ENCODE measurements at places on chromosomes 3 and 15.

GRCh38 chr3:116267116-116267515 is 178.2 kb downstream of the LSAMP start:
- no peak for DNase-seq

DNA sequence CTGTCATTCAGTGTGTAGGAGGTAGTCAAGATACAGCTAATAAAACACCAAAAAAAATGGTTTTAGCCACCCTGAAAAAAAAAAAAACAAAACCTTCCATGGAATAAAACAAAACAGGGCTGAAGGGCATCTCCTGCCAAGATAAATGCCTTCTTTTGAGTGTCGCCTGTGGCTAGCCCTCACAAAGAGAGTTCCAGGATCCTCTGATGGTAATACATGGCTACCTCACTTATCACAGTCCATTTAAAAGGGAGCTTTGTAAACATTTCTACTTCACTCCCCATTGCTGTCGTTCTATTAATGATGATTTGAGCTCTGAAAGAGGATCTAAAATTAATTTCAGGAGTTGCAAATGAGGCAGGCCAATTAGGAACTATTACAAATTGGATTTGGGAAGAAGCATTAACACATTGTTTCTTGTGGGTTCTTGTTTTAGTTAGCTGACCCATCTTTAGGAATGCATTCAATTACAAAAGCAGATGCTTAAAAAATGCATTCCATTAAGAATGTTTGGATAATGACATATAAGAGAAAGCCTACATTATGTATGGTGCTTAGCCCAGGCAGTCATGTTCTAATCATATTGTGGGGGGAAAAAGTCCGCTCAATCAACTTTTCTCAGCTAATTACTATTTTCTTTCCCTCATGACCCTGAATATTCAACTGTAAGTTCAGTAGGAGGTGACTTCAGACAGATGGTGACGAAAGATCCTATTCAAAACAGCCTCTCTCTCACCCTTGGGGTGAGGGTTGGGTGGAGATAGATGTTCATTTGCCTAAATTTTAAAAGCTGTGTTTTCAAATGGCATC is 255.1 kb upstream of the WNT5A start:
- no peak for DNase-seq

- no peak for DNase-seq
Observed at GRCh38 chr3:112605285-112605684, 35.7 kb downstream of the CCDC80 start.

DNA sequence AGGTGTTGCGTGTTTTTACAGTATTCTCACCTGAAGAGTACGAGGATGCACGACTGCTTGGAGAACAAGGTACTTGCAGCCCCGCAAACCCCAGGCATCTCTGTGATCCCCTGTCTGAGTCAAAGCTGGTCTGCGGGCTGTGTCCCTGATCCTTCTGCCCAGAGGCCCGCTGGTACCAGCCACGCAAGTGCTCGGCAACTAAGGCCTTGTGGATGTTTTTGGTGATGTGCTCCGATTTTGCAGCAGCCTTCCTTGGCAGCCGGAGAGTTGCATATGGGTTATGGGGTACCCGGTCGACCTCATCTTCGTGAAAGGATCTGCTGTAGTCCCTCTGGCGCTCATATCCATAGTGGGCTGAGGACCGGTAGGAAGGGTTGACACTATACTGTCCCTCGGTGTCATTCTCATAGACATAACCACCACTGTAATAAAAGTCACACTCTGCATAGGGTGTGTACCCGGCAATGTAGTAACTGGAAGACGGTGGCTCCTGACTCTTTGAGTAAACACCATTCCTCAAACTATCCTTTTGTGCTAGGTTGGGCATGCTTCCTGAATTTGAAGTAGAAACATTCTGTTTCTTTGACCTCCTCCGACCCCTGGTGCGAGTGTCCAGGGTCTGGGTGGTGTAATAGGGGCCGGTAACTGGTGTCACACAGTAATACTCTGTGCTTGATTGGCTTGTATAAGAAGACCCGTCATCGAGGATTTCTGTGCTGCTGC is 58.6 kb upstream of the LMOD3 start:
- no peak for DNase-seq

GRCh38 chr3:133988631-133989161 is 41.0 kb downstream of the SLCO2A1 start:
- DNase-seq = no peak

DNA sequence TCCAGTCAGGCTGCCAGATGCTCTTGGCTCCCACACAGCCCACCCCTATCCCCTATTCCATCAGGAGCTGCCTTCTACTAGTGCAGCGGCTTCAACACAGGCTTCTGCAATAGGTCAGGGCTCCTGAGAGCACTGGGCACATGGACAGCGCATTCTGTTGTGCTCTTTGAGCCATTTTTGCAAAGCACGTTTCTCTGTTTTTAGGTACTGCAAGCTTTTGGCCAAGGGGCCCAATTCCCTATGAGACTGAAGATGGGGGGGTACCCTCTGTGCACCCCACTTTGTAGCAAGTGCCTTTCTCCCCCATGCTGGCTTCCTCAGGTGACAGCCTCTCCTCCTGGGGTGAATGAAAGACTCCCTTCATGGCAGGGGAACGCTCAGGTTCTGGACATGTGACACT is 31.2 kb downstream of the CHDH start:
- DNase-seq = no peak

- DNase-seq = no peak
Observed at GRCh38 chr3:108085370-108085769, 5.5 kb downstream of the CD47 start.

- no peak for DNase-seq
Observed at GRCh38 chr15:52670087-52670486, 9.1 kb downstream of the ATOSA start.

DNA sequence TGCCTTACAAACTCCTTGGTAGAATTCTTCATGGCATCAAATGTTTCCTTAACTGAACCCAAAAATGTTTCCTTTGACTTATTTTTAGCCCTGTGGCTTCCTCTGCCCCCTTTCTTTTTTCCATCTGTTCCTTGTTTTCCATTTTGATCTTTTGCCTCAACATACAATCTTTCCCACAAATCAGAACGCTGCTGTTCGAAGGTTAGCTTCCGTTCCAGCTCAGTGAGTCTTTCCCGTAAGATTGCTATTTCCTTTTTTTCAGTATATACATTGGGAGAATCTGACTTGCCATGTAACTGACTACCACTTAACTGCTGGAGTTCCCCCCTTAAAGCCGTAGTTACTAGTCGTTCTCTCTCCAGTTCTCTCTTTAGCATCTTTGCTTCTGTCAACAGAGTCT is 41.2 kb downstream of the PIGB start:
- DNase-seq = no peak

DNA sequence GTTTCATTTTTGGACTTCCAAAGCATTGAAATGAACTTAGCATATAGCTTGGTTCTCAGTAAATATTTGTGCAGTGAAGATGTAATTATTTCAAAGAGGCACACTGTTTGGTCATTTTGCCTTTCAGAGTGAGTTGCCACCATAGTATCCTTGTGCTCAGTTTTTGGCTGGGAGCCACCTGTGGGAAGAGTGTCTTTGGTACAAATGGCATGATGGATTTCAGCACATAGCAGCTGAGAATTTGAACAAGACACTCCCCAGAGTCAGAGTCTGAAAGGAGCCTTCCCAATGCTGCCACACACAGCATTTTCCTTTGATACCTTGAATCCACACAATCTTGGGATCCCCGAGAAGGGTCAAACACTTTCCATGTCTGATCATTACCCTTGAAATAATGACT is 897.2 kb upstream of the ARPP21 start:
- no peak for DNase-seq

DNA sequence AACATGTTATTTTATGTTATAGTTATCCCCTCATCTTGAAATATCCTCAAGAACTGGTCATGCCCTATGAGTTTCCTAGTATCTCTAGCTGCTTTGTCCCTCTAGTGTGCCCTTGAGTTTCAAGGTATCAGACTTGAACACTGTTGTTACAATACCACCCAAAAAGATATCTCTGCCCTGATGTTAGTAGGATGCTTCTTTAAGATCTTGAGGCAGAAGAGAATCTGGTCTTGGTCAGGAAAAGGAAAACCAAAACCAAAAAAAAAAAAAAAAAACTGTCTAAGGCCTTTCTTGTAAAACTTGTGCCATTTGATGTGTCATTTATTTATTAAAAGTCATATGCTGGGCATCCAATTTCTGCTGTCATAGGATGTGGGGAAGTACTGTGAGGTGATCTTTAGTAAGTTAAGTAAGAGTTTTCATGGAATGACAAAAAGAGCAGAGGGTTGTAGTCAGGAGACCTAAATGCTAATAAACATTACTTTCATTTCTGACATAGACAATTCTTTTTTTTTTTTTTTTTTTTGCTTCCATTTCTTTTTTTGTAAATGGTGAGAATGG is 229.7 kb downstream of the NECTIN3 start:
- DNase-seq = no peak

DNA sequence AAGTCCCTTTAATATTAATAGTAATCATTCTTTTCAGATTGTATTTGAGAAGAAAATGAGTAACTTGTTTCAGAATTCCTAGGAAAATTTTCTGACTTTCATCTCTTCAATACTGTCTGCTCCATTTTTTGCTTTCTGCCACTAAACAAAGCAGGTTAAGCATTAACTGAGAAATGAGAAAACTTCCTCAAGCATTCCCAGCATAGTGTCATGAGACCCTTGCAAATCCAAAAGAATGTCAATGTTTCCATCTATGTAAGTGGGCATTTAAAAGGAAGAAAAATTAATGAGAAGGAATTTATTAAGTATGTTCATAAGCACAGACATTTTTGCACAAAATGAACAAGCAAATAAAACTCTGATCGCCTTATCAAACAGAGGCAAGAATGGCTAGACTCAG is 148.0 kb upstream of the STRIT1 start:
- DNase-seq = no peak

- no peak for DNase-seq
Observed at GRCh38 chr15:52104532-52105004, 8.0 kb downstream of the BCL2L10 start.

DNA sequence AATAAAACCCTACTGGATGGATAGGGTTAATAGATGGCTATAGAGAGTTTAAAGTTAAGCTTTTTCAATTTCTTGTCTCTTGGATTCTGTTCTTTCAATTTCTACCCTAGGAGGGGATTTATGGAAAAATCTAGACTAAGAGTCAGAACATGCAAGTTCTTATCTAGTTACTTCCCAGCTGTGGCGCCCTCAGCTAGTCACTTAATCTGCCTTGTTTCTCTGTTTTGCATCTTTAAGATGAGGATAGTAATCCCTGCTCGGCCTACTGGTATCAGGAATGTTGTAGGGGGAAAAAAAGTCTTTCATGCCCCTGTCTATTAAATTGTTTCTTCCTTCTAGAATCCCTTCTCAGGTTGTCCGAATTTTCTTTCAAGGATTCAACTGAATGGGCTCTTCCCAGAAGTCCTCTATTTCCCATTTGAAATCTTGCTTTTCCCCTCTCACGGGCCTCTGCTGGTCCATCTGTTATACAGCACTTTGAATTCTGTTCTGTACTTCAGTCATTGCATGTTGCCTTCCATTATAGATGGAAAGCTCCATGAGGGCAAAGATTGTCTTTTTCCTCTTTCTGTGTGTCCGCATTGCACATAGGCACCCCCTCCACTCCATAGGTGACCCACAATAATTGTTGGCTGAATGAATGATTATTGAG is 4.4 kb downstream of the KCTD6 start:
- DNase-seq = no peak

DNA sequence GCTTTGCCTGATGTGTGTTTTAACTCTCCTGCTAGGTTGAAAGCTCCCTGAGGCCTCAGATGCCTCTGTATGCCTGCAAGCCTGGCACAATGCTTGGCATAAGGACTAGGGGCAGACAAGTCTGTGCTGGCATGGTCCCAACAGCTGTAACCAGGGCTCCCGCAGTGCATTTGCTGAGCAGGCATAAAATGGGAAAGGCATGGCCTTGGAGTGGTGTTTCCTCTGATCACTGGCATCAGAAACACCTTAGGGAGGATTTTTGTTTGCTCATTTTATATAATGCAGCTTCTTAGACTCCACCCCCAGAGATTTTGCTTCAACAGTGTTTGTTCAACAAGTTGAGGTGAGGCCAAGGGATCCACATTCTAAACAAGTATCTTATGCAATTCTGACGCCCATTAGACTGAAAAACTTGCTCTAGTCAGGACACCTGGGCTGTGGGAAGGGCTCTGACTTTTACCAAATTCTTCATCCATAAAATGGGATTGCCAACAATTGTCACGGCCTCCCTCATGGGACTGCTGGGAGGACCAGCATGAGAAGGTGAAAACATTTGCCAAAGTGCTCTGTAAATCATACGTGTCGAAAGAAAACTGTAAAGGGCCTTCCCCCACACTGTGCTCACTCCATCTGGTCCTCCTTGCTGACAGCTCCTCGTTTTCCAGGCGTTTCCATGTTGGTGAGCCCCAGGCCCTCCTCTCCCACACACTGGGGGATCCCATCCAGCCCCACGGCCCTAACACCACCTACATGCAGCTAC is 43.1 kb downstream of the STARD5 start:
- DNase-seq = no peak

DNA sequence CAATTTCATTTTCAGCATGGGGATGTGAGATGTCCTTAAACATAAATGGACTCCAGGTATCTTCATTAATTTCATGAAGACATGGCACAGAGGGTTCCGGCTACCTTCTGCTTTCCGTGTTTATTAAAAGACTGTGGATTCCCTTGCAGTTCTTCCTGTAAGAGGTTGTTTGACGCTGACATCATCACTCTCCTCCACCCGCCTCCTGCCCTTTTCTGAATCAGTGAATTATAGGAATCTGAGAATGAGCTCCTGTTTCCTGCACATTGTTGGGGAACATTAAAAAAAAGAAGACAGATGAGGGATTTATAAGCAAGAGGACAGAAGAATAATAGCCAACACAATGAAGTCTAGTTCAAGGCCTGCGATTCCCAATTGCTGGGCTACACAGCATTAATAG is 191.3 kb downstream of the LPP start:
- DNase-seq = no peak

GRCh38 chr3:71559578-71560162 is 23.9 kb downstream of the FOXP1 start:
- no peak for DNase-seq

DNA sequence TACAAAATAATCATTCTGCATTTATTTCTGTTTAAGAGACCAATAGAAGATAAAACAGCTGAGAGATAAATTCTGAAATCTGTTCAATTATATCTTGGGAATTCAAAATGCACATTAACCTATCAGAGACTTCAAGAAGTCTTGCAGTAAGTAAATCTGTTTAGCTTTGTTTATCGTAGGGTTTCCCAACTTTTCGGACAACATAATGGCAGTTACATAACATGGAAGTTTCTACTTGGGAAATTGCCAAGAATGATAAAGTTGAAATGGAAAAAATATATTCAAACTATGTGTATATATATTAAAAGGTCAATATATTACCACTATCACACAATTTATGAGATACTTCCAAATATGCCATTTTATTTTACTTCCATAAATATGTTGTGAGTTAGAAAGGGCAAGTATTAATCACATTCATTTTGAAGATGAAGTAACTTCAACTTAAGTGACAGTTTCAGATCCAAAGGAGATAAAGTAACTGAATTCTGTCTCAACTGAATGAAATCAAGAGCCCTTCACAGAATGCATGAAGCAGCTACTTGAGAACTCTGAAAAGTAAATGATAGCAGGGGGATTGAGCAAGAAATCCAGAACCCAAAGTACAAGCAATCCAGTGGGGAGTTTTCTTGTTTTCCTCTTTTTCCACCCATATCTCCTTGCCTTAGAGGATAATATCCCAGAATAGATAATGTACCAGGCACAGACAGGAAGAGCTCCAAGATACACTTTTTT is 108.8 kb downstream of the PLOD2 start:
- DNase-seq = no peak

Measured in CD4-positive, alpha-beta T cell treated with Interleukin-10 for 1 hour (primary cell).